ENCODE measurements at places on chromosomes 12 and 14. TPM values are rescaled to one million over a fixed set of nuclear protein-coding genes. Genes with fewer than 3 reads are reported as not detected.

- no peaks in the 10 kb centered on the region for H3K4me1 ChIP-seq
- DNase-seq: no peak
- H3K4me3 ChIP-seq: no peak overlapping the region
- no peak overlapping the region for H3K27ac ChIP-seq
- H3K36me3 ChIP-seq: peaks cover 11% of the 10 kb centered on the region
Measured at GRCh38 chr14:63677891-63678379, 36.3 kb upstream of the WDR89 start.

DNA sequence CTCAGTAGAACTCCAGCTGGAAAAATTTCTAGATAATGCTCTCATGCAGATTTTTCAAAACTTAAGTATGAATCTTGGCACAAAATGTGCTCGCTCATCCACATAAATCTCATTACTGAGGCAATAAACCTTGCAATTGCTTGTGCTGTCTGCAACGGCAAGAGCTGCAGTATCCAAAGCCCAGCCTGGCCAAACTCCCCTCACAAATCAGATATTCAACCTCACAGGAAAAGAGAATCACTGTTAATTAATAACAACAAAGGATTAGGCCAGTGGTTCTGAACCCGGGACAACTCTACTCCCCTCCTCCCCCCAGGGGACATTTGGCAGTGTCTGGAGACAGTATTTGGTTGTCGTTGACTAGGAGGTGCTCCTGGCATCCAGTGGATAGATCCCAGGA is 19.2 kb upstream of the CORO1C start:
- no peaks in the 10 kb centered on the region for H3K27me3 ChIP-seq
- H3K4me3 ChIP-seq: no peak overlapping the region
- H3K27ac ChIP-seq: no peak overlapping the region
- no peaks in the 10 kb centered on the region for H3K36me3 ChIP-seq
- no peaks in the 10 kb centered on the region for H3K4me1 ChIP-seq
- no peak for DNase-seq

GRCh38 chr14:35223927-35224326 is 68.3 kb upstream of the PSMA6 start:
- no peaks in the 10 kb centered on the region for H3K4me1 ChIP-seq
- H3K27ac ChIP-seq: no peak overlapping the region
- peaks cover 6% of the 10 kb centered on the region for H3K36me3 ChIP-seq
- H3K27me3 ChIP-seq: no peaks in the 10 kb centered on the region

- H3K4me1 ChIP-seq: no peaks in the 10 kb centered on the region
- H3K27me3 ChIP-seq: no peaks in the 10 kb centered on the region
- no peak overlapping the region for H3K27ac ChIP-seq
Measured at GRCh38 chr12:73384592-73384991, 1112.4 kb downstream of the TRHDE start.

DNA sequence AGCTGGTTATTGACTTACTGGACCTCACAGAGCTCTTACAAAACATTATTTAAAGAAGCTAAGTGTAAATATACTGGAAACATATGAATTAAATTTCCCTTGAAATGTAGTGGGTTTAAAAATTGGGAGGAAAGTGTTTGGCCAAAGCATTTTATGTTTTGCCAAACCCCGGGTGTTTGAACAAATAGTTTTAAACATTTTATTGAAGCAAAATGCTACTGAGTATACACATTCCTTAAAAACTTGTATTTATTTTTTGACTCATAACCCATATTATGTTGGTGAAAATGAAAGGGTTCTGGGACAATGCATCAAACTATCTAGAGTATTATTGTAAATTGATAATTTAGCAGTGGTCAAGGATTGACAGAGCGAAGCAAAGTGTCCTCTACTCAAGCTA is 1048.5 kb downstream of the SLC6A15 start:
- H3K4me3 ChIP-seq: no peak overlapping the region
- no peak for DNase-seq
- no peaks in the 10 kb centered on the region for H3K4me1 ChIP-seq

GRCh38 chr12:26135571-26135970 is 10.7 kb upstream of the BHLHE41 start:
- H3K4me3 ChIP-seq: no peak overlapping the region
- peaks cover 40% of the 10 kb centered on the region for H3K27me3 ChIP-seq
- no peaks in the 10 kb centered on the region for H3K36me3 ChIP-seq
- H3K4me1 ChIP-seq: no peaks in the 10 kb centered on the region
- no peak for DNase-seq
- no peak overlapping the region for H3K27ac ChIP-seq

Gene CRADD
- total RNA-seq: 14.2 TPM

Gene CCDC38
- total RNA-seq: not detected

DNA sequence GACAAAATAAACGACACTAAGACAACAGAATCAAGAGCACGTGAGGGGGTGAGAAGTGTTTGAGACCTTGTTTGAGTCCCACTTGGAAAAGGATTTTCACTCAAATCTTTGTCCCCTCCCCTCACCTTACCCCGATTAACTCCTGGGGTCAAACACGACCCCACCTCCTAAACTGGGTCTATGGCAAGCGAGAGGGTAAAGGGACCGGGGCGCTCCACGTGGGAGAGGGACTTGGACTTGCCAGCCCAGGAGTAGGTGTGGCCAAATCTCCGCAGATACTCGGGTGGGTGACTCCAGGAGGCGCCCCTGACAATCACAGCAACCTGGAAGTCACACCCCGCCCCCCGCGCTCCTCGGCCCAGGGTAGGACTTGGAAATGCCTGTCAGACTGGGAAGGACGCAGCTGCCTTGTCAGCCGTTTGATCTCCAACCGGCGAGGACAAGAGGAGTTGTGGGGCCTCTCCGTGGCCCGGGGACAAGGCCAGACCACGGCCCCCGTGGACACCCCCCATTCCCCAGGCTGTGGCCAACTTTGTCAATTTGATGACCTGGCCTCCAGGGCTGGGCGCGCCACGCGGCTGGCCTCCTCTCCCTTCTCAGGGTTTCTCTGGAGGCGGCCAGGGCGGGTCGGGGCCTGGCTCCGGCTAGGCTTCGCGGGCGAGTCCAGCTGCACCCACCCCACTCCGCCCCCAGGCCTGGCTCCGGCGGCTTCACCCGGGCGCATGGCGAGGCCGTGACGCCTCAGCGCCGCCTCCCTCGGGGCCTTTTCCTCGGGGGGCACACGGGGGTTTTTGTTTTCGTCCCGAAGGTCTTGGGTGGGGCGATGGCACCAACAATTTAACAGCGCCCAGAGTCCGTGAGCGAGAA is 1.1 kb upstream of the BCL11B start:
- H3K4me1 ChIP-seq: peaks cover 43% of the 10 kb centered on the region
- H3K4me3 ChIP-seq: peak overlapping the region; percentile 86
- no peaks in the 10 kb centered on the region for H3K36me3 ChIP-seq

Gene FOXN4
- total RNA-seq: 1.3 TPM

DNA sequence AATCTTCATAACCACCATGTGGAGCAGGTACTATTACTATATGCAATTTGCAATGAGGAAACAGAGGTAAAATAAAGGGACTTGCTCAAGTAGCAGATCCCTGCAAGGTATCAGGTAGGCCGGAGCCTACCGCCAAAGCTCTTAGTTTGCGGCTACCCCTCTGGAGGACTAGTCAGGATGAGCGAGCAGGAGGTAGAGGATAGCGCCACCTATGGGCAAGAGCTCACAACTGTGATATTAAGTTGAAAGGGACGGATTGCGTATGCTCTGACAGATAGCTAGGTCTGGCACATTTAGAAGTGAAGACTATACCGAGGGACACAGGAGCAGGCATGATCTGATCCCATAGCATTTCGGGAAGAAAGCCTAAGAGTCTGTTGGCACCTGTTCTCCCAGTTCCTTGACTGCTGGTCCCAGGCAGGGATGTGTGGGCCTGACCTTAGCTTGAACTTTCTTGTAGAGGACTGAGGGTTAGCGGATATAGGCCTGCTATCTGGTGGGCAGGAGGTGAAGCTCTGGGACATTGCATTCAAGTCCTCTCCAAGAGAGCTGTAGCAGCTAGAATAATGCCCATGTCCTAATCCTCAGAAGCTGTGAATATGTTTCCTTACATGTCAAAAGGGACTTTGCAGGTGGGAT is 48.0 kb downstream of the SLC17A8 start:
- H3K27ac ChIP-seq: no peak overlapping the region
- no peaks in the 10 kb centered on the region for H3K36me3 ChIP-seq
- peak; percentile 55 for DNase-seq
- no peaks in the 10 kb centered on the region for H3K27me3 ChIP-seq
- peaks cover 4% of the 10 kb centered on the region for H3K4me1 ChIP-seq

- H3K27me3 ChIP-seq: no peaks in the 10 kb centered on the region
- peak overlapping the region; percentile 38 for H3K27ac ChIP-seq
- no peak overlapping the region for H3K4me3 ChIP-seq
- peaks cover 37% of the 10 kb centered on the region for H3K4me1 ChIP-seq
- H3K36me3 ChIP-seq: peaks cover 11% of the 10 kb centered on the region
- no peak for DNase-seq
Measured at GRCh38 chr12:108696111-108696995, 35.0 kb downstream of the CORO1C start.

DNA sequence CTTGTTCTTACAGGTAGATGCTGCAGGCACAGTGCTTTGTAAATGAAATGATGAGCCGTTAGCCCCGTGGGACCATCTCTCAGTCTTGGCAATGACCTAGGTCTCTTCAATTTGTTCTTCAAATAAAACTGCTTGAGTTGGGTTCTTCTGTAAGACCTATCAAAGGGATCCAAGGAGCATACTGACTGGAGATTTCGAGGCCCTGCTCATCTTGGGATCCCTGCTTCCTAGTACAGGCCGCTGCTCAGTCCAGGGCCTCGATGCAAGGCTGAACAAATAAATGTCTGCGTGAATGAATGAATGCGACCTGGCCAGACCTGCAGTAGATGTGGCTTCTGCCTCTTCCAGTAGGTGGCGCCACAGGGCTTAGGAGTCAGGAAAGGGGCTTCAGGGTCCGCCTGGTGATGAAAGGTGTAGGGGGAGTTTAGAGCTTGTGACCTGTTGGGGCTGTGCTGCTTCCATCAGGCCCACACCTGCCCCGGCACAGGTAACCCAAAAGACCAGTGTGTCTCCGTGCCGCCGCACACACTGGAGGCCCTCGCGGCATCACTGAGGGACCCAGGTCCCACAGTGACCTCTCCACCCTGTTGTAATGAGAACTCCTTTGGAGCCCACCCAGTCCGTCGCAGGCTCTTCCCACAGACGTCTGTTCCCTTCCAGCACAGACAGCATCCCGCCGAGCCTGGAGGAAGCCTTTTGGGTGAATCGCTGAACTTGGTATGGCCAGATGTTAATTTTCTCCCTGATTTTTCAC is 4.4 kb downstream of the CACNA1C start:
- H3K4me1 ChIP-seq: peaks cover 12% of the 10 kb centered on the region
- peaks cover 63% of the 10 kb centered on the region for H3K27me3 ChIP-seq
- DNase-seq: peak; percentile 76
- H3K27ac ChIP-seq: no peak overlapping the region

- H3K27me3 ChIP-seq: no peaks in the 10 kb centered on the region
- DNase-seq: no peak
- H3K4me3 ChIP-seq: no peak overlapping the region
- no peaks in the 10 kb centered on the region for H3K4me1 ChIP-seq
- H3K36me3 ChIP-seq: no peaks in the 10 kb centered on the region
Measured at GRCh38 chr14:83289390-83289789, 1755.7 kb upstream of the SEL1L start.

DNA sequence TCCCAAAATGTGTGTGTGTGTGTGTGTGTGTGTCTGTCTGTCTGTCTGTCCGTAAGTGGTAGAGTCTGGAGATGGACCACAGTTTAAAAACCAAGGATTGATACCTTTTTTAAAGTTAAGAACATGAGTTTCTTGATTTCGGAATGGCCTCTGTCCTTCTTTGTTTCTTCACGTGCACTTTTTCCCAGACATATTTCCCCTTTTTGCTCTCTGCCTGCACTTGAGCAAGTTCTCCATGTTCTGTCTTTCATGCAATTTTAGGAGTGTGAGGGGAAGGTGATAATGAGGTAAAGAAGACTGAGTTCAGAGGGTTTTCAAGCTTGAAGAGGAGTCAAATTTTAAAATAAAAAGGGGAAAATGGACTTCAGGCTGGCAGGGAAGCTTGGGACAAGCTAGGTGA is 12.7 kb downstream of the OLR1 start:
- DNase-seq: no peak
- H3K36me3 ChIP-seq: peaks cover 2% of the 10 kb centered on the region

- no peaks in the 10 kb centered on the region for H3K36me3 ChIP-seq
- peaks cover 4% of the 10 kb centered on the region for H3K4me1 ChIP-seq
- no peak overlapping the region for H3K4me3 ChIP-seq
Measured at GRCh38 chr12:107779077-107779831, 4.8 kb downstream of the ASCL4 start.

DNA sequence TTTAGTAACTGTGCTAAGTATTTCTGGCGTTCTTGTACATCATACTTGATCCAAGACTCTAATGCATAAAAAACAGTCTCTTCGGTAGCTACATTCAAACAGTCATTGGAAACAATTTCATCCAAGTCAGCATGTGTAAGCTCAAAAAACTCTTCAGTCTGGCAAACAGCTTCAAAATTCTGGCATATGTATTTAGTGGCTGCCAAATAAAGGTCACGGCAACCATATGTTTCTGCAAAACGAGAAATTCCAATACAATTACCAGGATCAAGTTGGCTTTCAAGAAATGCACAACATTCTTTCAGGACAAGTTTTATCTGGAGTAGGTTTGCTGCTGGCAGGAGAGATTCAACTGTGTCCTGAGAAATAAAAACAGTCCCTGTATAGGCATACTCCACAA is 16.5 kb downstream of the KLHL28 start:
- no peaks in the 10 kb centered on the region for H3K27me3 ChIP-seq
- no peak overlapping the region for H3K4me3 ChIP-seq

DNA sequence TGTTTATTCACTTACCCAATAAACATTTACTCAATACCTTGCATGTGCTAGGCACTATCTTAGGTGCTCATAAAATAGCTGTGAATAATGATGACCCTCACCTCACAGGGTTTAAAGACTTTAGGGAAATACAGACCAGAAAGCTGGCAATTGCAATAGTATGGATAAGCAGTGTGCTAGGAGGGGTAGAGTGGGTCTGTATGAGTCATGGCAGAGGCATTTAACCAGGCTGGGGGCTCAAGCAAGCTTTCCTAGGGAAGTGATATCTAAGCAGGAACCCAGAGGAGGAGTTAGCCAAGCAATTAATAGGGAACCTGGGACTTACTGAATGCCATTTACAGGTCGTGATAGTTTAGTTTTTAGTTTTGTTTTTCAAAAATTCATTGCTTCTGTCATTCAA is 123.9 kb upstream of the CCDC198 start:
- H3K4me3 ChIP-seq: no peak overlapping the region
- DNase-seq: no peak
- H3K27ac ChIP-seq: no peak overlapping the region
- H3K27me3 ChIP-seq: peaks cover 11% of the 10 kb centered on the region
- H3K36me3 ChIP-seq: no peaks in the 10 kb centered on the region

Measured in neural crest cell (in vitro differentiated cells).